Ascending aorta (tissue), 2 donors: ENCODE measurements at places on chromosomes 16 and 17.

DNA sequence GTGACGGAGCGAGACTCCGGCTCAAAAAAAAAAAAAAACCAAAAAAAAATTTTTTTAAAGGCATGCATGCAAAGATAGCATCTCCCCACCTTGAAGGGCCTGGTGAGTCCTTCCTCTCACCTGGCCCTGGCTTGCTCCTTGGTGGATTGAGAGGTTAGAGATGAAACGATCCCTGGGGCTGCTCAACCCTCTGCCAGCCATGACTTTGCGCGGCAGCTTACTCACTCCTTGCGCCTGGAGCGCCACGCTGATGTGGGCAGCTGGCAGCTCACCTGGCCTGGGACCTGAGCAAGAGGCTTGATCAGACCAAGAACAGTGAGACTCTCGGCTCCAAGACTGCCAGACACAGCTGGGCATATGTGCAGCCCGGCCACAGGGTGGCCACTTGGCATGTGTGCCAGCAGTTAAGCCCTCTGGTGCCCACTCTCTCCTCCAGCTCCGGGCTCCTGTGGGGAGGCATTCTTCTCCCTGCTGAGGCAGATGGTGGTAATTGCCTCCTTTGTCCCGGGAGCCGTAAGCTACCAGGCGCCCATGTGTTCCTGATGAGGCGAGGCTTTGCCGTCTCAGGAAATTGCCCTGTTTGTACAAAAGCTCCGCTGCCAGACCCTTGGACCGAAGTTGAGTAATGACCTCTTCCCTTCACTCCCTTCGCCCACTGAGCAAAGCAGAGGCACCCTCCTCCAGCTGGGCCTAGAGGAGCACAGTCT, 5.1 kb upstream of the EVPL start:
- DNase-seq: no peak

- DNase-seq: no peak
These were observed 40.2 kb downstream of the ZNF750 start for GRCh38 chr17:82799591-82799990.

DNA sequence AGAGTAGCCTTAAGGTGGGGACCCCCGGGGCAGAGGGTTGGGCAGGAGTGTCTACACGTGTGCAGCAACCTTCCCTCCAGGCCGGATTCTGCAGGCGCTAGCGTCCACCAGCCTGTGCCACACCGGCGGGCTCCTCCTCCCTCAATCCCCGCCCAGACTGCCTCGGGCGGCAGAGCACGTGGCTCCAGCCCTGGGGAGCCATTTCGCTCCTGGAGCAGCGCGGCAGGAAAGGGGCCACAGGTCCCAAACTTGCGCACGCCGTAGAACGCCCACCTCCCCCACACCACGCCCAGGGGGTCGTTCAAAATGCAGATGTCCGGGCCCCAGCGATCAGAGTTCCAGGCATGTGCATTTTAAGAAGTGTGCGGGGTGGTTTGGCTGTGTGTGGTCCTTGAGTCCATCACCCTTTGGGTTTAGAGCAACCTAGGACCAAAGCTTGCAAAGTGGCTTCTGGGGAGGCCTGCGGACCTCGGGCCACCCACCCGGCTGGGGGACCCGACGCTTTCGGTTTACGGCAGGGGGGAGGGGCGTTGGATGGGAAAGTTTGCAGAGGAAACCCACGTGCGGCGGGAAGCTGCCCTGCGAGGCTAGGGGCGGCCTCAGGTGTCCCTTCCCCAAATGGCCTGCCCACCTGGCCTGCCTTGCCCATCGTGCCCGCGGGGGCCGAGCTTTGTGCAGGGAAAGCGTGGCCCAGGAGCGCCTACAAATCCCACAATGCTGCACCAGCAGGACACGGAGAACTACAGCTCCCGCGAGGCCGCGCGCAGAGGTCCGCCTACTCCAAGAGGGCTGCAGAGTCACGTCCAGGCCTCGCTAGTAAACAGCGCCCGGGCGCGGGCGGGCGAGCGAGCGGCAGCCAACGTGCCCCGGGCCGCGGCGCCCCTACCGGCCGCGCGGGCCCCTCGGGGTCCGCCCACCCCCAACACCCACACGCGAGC, 1.4 kb downstream of the TFAP4 start:
- DNase-seq: peak; percentile 68

- no peak for DNase-seq
These were observed at the start of gene CHST6 for GRCh38 chr16:75495076-75495674. Gene CHST6, minus strand, starts transcription at chr16:75495441. Its CDS starts 15,613 bp downstream, at chr16:75479828.

GRCh38 chr16:88999457-89000206, 22.6 kb upstream of the CBFA2T3 start:
- no peak for DNase-seq

- no peak for DNase-seq
These were observed 214.0 kb upstream of the MPHOSPH6 start for GRCh38 chr16:82384017-82384416.

GRCh38 chr16:23871924-23872323, 36.1 kb downstream of the PRKCB start:
- no peak for DNase-seq

DNA sequence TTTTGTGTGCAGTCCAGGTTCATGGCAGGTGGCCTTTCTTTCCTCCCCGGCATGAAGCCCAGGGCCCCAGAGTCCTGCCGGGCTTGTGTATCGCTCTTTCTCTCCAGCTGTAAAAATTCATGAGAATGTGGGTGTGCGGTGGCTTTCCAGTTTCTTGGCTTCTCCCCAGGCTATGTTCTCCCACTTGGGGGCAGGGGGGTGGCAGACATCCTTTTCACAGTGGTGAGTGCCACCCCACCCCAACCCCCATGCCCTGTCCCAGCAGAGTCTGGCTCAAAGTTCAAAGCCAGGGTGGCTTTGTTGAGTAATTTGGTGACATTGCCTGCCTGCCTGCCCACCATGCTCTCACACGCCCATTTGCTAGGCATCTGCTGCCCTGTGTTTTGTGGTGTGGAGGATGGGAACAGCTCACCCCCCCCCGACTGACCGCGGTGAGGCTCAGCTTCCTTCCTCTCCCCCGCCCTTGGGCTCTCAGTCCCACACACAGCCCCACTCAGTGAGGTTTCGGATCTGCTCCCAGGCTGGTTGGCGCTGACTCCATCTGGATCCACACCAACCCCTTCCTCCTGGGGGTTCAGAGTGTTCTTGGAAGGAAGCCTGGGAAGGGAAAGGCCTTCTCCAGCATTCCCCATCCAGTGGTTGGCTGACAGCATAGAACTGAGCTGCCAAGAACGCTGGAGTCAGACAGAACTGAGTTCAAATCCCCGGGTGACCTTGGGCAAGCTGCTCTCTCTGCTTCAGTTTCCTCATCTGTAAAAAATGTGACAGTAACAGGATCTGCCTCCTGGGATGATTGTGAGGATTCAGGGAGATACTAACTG, 36.0 kb downstream of the CHD9 start:
- DNase-seq: peak; percentile 98

- DNase-seq: no peak
These were observed 150.6 kb downstream of the MSI2 start for GRCh38 chr17:57406981-57407286.

GRCh38 chr17:31680126-31680525, 178.9 kb downstream of the COPRS start:
- DNase-seq: no peak

- no peak for DNase-seq
These were observed 1.2 kb downstream of the TMEM106A start for GRCh38 chr17:43212641-43213490.

DNA sequence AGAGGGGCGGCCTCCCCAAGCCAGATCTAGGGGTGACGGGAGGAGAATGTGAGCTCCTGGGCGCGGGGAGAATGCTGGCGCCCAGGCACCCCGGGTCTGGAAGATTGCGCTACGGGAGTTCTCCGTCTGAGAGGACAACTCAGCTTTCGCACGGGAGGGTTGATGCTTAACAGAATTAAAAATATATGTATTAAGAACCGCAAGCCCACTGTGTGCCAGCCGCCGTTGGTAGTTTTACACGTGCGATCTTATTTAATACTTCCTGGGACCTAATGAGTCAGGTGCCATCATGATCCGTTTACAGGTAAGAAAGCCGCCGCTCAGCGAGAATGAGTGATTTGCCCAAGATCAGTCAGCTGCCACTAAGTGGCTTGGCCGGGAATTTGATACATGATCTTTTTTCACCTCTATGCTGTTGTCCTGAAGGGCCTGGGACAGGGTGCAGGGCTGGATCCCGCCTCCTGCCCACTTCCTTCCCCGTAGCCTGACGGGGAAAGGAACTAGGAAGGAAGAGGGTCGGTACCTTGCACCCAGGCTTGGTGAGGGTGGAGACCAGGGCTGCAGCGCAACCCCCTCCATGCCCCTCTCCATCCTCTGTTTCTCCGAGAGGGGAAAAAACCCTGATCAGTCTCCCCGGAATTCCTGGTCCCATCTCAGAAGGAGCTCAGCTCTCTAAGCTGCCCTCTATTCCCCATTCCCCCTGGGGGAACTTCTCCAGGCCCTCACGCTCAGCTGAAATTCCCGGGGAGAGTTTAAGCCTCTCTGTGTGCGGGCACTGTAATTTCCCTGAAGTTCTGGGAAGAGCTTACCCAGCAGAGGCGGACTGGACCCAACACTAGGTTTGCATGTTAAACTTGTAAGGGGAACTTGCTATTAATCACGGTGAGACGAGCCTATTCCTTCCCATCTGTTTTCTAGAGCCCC, 983 bp downstream of the VAT1L start:
- no peak for DNase-seq

- peak; percentile 92 for DNase-seq
These were observed 29.4 kb downstream of the CACNA1H start for GRCh38 chr16:1182316-1182671.

- DNase-seq: no peak
These were observed 3.0 kb upstream of the VAT1L start for GRCh38 chr16:77785373-77785764.

GRCh38 chr16:5642011-5642410, 544.4 kb upstream of the EEF2KMT start:
- no peak for DNase-seq

GRCh38 chr17:30476726-30477082, 504 bp upstream of the GOSR1 start:
- no peak for DNase-seq

- DNase-seq: no peak
These were observed 7.9 kb downstream of the QPRT start for GRCh38 chr16:29686740-29687332.

GRCh38 chr17:71942626-71943025, 178.2 kb upstream of the SOX9 start:
- no peak for DNase-seq

- DNase-seq: peak; percentile 9
These were observed 133.6 kb downstream of the SNX11 start for GRCh38 chr17:48241131-48241591.

- DNase-seq: no peak
These were observed 624.3 kb upstream of the SOX9 start for GRCh38 chr17:71496552-71496951.

GRCh38 chr16:80557037-80557436, 16.2 kb downstream of the DYNLRB2 start:
- no peak for DNase-seq

DNA sequence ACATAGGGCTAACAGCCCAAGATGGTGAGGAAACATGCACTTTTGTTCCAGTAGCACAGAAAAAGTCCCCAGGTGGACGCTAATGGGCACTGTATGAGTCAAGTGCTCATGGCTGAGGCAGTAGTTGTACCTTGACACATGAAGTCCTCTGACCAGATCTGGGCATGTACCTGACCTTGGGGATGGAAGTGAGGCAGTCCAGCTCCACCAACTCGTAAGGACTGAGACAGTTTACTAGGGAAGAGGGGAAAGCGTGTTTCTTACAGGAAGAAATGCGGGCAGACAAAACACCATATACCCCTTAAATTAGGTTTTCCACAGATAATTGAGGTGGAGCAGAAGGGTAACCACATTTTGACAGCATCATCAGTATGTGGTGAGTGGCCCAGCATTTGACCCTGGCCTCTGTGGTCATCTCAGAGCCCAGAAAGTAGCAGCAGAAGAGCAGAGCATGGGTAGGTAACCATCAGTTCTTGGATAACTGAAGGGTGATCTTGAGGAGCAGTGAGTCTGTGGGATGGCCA, 32.4 kb upstream of the METTL9 start:
- DNase-seq: no peak

DNA sequence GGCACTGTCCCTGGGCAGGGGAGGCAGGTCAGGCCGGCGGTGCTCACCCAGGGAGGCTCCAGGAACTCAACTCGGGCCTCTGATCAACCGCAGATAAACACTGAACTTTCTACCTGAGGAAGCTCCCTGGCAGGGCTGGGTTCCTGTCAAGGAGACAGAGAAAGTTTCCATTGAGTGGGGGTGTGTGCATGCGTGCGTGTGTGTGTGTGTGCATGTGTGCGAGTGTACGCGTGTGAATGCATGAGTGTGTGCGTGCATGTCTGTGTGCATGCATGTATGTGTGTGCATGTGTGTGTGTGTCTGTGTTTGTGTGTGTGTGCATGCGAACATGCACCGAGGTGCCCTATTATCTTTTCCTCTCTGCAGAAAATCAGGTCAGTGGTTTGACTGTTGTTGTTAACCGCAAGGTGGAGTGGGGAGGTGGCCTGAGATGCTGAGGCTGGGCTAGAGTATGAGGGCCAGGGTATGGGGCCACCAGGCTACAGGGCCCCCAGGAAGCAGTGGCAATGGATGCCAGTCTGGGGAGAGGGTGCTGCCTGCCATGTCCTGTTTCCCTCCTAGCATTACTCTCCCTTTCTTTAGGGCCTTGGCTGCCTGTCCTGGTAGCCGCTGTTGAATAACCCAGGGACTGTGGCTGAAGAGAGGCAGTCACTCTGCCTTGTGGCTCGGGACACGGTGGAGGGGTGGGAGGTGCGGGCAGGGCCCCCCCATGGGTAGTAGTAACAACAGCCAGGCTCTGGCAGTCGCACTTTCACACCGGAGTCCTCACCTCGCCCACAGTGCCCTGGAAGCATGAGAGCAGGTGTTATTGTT, 24.0 kb downstream of the CCR7 start:
- DNase-seq: no peak

DNA sequence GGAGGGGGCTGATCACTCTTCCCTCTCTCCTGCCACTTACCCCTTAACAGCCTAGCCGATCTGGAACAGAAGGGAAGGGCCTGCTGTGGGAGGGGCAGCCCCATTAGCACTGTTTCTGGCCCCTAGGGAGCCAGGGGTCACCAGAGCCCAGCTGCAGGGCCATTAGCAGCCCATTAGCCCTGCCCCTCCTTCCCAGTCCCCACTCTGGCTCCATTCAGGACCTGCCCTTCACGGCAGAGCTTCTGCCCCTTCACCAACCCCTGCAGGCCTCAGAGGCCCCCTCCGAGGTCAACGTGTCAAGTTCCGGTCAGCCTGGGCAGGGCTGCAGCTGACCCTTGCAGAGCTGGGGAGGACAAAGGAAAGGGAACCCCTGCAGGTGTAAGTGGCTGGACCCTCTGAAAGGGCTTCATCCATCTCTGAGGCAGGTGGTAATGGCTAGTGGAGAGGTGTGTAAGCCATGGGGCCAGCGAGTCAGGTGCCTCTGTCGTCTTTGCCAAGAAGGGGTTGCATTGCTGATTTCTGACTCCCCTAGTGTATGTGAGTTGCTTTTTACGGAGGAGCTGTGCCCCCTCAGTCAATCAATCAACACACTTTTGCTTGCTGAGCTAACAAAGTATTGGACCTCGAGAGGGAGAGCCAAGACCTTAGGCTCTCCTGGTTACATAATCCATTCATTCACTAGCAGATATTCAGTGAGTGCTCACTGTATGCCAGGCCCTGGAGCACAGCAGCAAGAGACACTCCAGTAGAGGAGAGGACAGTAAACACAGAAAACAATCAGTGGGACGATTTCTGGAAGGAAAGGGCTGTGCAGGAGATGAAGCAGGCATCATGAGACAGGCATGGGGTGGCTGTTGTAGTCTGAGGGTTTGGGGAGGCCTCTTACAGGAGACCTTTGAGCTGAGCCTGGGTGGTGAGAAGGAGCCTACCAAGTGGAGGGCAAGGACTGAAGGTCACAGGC, 18.2 kb upstream of the KCNJ12 start:
- DNase-seq: no peak
